ENCODE measurements at places on chromosomes 5 and 9.

DNA sequence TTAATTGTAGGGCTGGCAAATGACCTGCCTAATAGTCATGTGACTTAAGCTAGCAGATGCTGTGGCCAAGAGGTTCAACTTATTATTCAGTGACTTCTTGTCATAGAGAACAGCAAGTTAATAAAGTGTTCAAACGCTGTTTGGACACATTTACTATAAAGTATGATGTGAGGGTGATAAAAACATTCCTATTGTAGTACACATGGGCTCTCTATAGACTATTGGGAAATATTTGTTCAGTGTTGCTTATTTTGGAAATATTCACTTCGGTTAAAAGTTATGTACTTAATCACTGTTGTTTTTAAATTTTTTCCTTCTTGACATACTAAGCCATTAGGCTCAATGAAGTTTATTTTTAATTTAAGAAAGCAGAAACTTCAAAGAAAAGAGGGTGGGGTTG, 345.0 kb downstream of the NNT start:
- DNase-seq: no peak

DNA sequence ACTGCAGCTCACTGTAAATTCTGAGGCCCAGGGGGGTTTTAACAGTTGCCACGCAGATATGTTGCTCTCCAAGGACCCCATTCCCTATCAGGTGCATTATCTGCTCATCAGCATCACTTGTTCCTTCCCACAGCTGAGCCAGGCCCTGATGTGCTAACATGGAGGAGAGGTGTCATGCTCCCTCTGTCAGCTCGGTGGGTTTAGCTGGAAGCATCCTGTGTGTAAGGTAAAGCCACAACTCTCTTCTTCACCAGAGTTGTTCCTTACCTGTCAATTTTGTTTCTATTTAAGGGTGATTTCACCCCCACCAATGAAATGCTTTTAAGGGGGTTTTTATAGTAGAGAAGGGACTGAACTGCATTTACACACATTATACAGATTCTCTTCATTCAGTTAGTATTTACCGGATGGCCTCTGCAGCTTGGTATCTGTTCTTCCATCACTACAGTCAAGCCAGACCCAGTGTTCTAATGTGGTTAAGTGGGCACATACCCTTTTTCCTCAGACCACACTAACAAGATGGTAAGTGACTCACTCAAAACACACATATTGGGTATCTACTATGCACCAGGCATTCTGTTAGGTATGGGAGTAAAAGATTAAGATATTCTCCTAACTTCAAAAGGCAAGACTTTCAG, 205.4 kb downstream of the DCP2 start:
- no peak for DNase-seq

DNA sequence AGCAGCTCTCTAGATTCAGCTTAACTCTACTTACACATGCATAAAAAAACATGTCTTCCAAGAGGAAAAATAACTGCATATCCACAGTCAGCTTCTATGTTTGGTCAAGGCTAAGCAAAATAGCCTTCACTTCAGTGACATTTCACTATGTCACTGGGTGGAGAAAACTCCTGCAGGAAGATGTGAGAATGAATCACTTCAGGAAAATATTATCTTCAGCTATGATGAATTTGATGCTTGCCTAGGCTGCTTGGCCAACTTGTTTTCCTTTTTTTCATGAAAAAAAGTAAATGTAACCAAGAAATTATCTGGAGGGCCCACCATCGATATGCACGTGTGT, 143.0 kb upstream of the ZNF608 start:
- no peak for DNase-seq

DNA sequence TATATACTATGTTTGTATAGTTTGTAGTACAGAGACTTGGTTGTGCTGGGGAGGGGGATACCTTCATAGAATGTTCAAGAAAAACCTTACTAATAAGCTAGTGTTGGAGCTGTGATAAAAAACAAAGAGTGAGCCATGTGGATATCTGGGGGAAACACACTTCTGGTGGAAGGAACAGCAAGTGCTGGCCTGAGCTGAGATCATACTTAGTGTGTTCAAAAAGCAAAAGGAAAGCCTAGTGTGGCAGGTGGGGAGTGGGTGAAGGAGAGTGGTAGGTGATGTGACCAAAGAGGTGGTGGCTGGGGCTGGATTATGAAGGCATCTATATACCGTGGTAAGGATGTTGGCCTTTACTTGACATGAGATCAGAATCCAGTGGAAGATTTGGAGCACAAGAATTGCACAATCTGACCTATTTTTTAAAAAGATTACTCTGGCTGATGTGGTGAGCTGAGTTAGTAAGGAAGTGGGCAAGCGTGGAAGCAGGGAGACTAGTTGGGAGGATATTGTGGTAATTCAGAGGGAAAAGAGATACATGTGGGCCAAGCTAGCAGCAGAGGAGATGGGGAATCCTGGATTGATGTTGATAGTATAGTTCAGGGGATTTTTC, 26.6 kb downstream of the PALM2AKAP2 start:
- DNase-seq: no peak

- no peak for DNase-seq
Observed at GRCh38 chr5:62231576-62231975, 74.4 kb upstream of the KIF2A start.
